ENCODE measurements at places on chromosomes 3 and 15.

GRCh38 chr3:17431004-17431403, 311.4 kb downstream of the TBC1D5 start:
- DNase-seq: no peak

DNA sequence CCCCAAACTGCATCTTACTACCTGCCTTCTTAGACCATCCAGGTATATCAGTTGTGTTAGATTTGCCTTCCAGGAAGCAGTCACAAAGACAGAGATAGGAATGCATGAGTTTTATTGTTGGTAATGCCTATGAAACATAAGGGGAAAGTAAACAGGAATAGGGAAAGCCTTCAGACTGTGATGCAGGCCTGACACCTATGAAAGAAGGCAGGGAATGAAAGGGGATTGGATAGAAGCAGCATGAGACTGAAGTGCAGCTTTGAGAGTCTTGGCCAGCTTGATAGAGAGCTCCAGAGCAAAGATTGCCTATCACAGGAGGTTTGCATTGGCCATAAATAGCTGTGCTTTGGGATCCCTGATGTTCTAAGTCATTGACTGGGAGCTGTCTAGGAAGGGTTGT, 15.9 kb upstream of the HHLA2 start:
- DNase-seq: no peak

DNA sequence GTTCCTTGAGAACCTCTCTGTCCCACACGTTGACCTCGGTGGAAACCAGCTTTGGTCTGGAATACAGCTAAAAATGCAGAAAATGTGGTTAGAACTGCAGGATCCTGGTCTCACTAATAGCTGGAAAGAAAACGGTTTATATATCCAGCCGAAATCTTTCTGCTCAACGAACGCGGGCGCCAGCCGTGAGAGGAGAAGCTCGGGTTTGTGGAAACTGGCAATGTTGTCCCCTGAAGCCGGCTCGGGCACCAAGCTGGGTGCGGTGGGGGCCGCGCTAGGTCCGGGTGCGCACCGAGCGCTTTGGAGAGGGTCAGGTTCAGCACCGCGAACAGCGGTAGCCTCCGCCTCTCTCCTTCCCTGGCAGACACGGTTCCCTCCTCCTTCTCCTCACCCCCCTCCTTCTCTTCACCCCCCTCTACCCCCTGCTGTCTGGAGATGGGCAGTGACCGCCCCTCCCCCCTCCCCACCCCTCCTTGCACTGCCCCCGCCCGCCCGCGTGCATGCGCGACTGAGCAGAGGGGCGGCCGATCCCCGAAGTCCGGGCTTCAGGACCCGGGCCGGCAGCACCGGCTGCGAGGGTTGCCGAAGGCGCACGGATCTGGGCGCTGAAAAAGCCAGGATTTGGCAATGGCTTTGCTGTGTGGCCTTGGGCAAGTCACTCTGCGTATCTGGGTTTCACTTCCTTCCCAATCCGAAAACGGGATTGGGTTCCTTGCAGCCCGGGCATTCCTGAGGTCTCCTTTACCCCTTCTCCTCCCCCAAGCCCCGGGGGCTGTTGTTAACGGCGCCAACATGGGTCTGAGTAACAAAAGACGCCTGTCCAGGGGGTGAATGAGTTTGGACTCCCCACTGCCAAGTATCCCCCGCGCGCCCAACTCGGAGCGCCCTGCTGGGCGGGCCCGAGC, at the start of gene SKOR1:
Gene SKOR1, plus strand, starts transcription at position 534 of the 905 bp plus-strand sequence. Its CDS starts 94 bp downstream, at position 628.
- no peak for DNase-seq

DNA sequence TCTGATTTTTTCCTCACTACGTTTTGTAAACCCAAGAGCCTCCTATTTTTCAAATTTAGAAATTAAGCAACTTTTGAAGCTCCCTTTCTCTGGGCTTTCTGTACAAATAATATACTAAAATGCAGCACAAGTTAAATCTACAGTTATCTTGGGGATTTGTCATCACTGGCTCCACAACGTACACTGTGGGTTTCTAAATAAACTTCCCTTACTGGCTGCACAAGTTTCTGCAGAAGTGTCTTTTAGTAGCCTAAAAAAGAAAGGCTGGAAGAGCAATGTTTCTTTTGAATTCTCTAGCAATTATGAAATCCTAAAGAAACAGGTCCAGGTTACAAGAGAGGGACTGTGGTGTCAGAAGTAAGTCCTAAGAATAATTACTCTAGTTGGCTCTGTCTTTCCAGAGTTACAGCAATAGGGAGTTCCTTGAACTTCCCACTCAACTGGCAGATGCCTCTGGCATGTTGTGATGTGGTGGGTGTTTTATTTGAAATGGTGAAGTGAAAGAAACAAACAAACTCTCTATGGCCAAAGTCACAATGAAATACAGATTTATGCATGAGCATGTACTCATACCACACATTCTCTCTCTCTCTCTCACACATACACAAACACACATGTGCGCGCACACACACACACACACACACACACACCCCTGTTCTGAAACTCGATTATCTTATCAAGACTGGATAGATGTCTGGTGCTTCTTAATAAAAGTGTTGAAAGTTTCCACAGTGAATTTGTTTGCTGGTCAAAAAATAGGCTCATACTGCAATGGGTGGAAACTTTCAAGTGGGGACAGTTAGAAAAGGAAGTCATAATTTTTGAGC, 198.2 kb downstream of the SSR3 start:
- no peak for DNase-seq

DNA sequence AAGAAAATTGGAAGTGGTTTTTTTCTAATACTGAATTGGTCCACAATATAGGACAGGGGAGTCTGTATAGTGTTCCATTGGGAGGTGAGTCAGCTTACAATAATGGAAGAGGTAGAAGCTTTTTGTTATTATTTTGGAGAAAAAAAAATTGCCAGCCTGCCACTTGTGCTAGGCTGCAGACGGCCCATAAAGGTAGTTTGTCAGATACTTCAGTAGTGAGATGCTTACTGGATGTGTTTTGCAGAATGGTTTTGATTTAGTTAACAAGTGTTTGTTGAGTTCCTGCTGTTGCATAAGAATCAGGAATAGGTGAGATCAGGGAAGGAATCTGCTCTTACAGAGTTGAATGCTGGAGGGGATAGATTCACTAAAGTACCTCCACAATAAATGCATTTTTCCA, 1.0 kb downstream of the DTWD1 start:
- no peak for DNase-seq

DNA sequence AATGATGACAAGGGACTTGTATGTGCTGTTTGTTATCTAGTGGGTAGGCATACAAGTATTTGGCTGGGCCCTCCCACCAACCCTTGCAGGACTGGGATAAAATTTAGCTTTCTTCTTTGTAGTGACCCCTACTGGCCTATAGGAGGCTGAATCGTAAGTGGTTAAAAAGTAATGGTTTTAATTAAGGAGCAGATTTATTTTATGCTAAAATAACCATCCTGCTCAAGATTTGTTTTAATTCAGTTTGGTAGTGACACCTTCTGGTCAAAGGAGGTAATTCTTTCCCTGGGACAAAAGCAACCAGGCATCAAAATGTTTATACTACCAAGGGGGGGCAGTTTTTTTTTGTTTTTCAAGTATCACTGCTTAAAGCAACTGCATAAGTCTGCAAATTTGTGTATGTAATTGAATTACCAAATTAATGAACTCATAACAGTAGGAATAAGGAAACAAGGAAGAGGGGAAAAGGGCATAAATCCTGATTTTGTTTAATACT, 70.7 kb downstream of the TOP2B start:
- DNase-seq: peak; percentile 76

- DNase-seq: no peak
These were observed 110.2 kb downstream of the CMSS1 start for GRCh38 chr3:99927671-99928457.

DNA sequence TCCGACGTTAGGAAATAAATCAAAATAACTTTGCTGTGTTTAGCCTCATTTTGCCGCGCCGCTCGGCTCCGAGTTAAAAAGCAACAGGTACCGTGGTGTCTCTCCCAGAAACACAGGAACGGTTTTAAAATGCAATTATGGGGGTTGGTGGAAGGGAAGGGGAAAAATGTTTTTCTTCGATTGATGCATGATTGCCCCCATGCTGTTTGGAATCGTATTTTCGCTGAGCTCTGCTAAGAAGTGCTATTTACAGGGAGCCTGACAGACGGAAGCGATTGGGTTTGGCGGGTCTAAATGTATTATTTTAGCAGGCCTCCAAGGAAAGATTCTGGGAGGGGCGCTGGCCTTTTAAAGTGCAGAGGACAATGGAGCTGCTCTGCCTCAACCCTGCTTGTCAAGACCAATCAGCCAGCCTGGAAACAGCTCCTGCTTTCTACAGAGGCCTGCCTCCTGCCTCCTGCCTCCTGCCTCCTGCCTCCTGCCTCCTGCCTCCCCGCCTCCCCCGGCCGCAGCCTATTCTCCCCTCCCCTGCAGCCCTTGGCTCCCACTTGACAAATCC, 156.7 kb upstream of the TLE3 start:
- no peak for DNase-seq

DNA sequence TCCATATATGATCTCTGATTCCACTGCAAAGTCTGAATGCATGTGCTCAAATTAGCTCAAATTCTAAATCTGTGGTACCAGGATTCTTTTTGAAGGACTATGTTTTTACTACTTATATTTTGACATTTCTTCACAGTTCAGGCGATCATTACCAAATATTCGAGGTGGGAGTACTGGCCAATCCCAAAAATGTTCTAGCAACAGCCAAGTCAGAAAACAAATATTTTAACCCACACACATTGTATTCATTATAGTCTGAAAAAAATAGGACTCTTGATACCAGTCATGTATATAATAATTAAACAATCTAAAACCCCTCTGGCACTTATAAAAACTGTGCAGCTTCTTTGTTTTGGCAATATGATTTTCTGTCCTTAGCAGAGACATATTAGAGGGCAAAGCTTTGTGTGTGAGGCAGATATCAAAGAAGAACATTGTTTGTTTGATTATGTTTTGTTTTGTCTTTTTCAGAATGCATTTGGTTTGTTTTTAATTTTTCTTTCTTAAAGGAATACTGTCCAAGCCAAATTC, 37.4 kb downstream of the FGF7 start:
- no peak for DNase-seq

- no peak for DNase-seq
These were observed 28.7 kb upstream of the SAMMSON start for GRCh38 chr3:69970827-69971226.

- DNase-seq: peak; percentile 37
These were observed 137.9 kb upstream of the ZBTB20 start for GRCh38 chr3:115284980-115285379.

- DNase-seq: no peak
These were observed 16.0 kb downstream of the FOXL2NB start for GRCh38 chr3:138962854-138963560.

DNA sequence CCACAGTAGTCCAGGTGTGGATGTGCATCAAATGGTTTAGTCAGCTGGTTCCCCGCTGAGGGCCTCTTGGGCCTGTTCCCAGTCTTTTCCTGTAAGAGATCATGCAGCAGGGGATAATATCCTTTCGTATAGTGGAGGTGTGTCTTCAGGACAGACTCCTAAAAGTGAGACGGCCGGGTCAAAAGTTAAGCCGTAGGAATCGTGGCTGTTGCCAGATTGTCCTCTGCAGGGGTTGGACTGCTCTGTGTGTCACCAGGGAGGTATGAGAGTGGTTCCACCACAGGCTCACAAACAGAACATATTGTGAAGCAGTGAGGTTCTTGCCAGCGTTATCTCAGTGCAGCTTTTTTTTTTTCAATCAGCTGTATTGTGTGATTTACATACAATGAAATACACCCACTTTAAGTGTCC, 95.0 kb downstream of the VGLL4 start:
- DNase-seq: no peak

GRCh38 chr3:15033103-15033502, 32.0 kb downstream of the MRPS25 start:
- DNase-seq: no peak

DNA sequence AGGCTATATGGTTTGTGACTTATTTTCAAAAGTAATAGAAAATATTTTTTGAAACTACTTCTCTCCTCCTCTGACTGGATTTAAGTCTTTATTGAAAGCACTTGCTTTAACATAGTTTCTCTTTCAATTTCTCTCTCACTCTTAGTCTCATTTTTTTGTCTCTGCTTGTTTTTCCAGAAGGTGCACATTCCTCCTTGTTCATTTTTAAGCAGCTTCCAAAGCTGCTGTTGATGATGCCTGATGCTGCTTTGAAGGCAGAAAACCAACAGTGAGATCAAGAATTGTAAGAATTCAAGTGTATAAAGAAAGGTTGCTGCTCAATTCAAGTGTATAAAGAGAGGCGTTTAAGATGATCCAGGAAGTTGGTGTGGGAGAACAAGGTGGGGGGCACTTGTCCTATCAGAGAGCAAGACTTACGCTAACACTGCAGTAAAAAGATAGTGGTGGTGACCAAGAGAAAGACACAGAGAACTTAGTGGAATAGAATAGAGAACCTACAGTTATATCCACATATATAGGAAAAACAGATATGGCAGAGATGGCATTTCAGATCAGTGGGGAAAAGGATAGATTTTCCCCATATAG, 12.1 kb downstream of the NR2C2 start:
- DNase-seq: no peak

- DNase-seq: no peak
These were observed 15.6 kb upstream of the SH3GL3 start for GRCh38 chr15:83431521-83431920.

GRCh38 chr3:126886217-126886616, 96.7 kb upstream of the PLXNA1 start:
- DNase-seq: no peak

GRCh38 chr3:33035596-33035995, 61.4 kb downstream of the GLB1 start:
- no peak for DNase-seq

DNA sequence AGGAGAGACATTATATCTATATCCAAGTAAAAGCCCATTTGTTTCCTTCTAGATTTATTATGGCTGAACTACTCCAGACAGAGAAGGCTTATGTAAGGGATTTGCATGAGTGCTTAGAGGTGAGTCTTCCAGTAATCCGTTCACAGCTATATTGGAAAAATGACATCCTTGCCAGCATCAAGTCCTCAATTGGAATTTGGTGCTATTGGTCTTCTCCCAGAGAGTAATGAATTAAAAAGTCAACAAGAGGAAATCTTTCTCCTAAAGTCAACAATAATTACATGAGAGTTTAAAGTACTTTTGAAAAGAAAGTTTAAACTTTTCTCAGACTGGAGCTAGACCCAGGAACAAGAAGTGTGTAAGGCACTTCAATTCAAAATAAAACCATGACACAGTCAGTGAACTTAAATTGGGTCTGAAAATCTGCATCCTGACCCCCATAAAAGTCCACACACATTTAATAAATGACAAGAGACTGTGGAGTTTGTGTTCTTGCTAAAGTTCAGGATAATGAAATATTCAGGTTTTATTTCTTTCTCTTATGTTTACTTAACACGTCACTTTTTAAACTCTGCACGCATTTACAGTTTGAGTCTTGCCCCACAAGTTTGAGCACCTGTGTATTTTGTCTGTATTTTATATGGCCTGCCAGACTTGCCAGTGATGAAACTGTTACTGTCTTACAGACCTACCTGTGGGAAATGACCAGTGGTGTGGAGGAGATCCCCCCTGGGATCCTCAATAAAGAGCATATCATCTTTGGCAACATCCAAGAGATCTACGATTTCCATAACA, 268.2 kb upstream of the UMPS start:
- no peak for DNase-seq

- peak; percentile 9 for DNase-seq
These were observed 579.3 kb upstream of the GRM7 start for GRCh38 chr3:6281662-6282061.
